GM23248 (cell line): ENCODE measurements at places on chromosomes 7 and 10. TPM values are rescaled to one million over a fixed set of nuclear protein-coding genes. Genes with fewer than 3 reads are reported as not detected.

HOGA1 gene
- total RNA-seq: 0.22 TPM in 1 of 2 replicates, not detected in the other

MPP7 gene
- total RNA-seq: 0.65 TPM in 1 of 2 replicates, not detected in the other

TRPV5 gene
- not detected in 2 replicates for total RNA-seq

DEPP1 gene
- total RNA-seq: 7.0 and 10.1 TPM in 2 replicates

GJD4 gene
- not detected in 2 replicates for total RNA-seq

TMEM229A gene
- total RNA-seq: not detected in 2 replicates

SMARCD3 gene
- 32.2 and 34.0 TPM in 2 replicates for total RNA-seq

LLCFC1 gene
- total RNA-seq: not detected in 2 replicates

GRCh38 chr10:132397036-132397541, at the start of gene PWWP2B:
Gene PWWP2B (plus strand): TSS chr10:132397200. CDS start chr10:132397227, 27 bp downstream.
- H3K27ac ChIP-seq: peak within 1 kb of the TSS; percentile 18; the same call in 1 of the 2 replicates
- H3K4me1 ChIP-seq: peaks cover 10% of the 10 kb centered on the region
- H3K27me3 ChIP-seq: no peaks in the 10 kb centered on the region
- H3K36me3 ChIP-seq: no peaks in the 10 kb centered on the region
- H3K4me3 ChIP-seq: peak within 1 kb of the TSS; percentile 70

- H3K27ac ChIP-seq: no peak overlapping the region
- no peaks in the 10 kb centered on the region for H3K4me1 ChIP-seq
- H3K27me3 ChIP-seq: peaks cover 5% of the 10 kb centered on the region; the same call in 1 of the 2 replicates
- no peaks in the 10 kb centered on the region for H3K36me3 ChIP-seq
- H3K4me3 ChIP-seq: no peak overlapping the region
Measured at GRCh38 chr7:120714945-120715344, 143.0 kb downstream of the TSPAN12 start.

DNA sequence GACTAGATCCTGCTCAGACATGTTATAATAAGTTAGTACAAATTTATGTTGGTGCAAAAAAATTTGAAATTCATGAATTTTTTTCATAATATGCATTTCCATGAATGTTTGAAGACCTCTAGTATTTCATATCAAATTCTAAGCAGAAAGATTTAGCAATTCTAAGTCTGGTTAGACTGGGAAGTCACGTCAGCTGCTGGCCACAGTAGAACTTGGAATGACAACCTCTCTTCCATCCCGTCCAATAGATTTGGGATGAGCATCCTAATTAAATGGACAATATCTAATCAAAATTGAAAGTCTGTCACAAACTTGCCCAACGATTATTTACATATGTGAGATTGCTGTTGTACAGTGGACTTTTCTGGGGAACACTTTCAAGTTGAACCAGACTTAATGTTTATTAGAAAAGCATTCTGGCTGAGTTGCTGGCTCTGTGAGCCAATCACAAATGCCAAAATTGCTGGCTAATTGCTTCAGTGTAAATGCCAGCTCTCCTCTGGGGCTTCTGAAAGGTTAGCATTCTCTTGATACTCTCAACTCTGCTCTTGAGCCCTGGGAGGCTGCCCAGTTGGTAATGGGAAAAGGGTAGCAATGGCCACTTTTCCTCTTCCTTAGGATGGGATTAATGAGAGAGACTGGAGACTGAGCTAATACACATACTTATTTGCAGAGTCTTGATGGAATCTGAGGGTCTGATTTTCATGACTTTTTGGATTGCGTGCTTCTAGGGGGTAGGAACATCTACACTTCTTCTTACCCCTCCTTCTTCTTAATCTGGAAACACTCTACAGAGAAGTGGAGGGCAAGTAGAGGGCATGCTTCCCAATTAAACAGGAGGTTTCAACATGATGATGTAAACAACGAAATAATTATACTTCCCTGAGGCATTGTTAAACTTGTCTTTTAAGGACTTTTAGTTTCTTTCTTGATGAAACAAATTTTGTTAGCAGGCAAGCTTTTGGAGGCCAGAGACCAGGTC, 253.5 kb downstream of the BAMBI start:
- no peak for DNase-seq
- no peaks in the 10 kb centered on the region for H3K4me1 ChIP-seq
- no peaks in the 10 kb centered on the region for H3K36me3 ChIP-seq
- no peak overlapping the region for H3K27ac ChIP-seq
- no peaks in the 10 kb centered on the region for H3K27me3 ChIP-seq

- H3K4me3 ChIP-seq: no peak overlapping the region
- no peak overlapping the region for H3K27ac ChIP-seq
- H3K36me3 ChIP-seq: no peaks in the 10 kb centered on the region
- no peaks in the 10 kb centered on the region for H3K27me3 ChIP-seq
Measured at GRCh38 chr10:72245949-72246525, 27.7 kb upstream of the DDIT4 start.

DNA sequence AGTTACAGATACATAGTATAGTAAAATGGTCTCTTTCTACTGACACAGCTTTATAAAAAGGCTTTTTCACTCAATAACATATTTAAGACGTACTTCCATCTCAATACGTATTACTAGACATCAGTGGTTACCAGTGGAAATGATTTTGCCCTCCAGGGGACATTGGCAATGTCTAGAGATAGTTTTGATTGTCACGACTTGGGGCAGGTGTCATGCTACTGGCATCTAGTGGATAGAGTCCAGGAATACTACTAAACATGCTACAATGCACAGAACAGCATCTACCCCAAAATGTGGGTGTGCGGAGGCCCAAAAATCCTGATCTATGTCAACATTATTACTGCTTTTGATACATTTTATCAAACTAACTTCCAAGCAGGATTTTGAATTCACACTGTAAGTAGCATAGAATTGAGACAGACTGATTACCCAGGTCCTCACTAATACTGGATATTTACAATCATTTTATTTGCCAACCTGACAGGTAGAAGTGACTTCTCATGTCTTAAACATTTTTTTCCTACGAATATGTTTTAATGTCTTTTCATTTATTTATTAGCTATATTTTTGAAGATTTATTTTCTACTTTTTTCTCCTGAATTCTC, 53.8 kb downstream of the HGF start:
- no peak overlapping the region for H3K4me3 ChIP-seq
- DNase-seq: peak; percentile 43
- H3K27ac ChIP-seq: no peak overlapping the region
- H3K4me1 ChIP-seq: peaks cover 12% of the 10 kb centered on the region
- no peaks in the 10 kb centered on the region for H3K27me3 ChIP-seq

DNA sequence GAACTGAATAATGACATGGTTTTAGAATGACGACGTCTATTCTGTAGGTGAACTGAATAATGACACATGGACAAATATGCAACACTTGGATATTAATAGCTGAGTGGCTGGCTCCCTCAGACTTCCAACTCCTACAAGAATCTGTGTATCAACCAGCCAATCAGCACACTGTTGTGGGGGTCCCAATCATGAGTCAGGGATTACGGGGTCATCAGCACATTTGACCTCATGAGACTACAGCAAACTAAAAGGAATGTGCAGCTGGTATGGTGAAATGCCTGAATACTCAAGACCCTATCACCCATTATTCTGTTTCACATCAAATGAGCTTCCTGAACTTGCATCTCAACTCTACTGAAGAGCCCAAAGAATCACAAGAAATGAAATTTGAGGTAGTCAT, 192.5 kb downstream of the ANK3 start:
- no peak overlapping the region for H3K4me3 ChIP-seq
- H3K27ac ChIP-seq: no peak overlapping the region
- no peaks in the 10 kb centered on the region for H3K36me3 ChIP-seq
- no peak for DNase-seq

- H3K4me1 ChIP-seq: peaks cover 14% of the 10 kb centered on the region
- peak; percentile 28 for DNase-seq
Measured at GRCh38 chr7:47379629-47380324, 202.1 kb downstream of the TNS3 start.
